AG10803 (cell line): ENCODE measurements at places on chromosomes 7 and 10.
A peak's percentile ranks its signal among the peaks of the same experiment; 100 is the strongest.

GRCh38 chr10:3834947-3835346 lies 49.9 kb upstream of the KLF6 start:
- no peak for DNase-seq

DNA sequence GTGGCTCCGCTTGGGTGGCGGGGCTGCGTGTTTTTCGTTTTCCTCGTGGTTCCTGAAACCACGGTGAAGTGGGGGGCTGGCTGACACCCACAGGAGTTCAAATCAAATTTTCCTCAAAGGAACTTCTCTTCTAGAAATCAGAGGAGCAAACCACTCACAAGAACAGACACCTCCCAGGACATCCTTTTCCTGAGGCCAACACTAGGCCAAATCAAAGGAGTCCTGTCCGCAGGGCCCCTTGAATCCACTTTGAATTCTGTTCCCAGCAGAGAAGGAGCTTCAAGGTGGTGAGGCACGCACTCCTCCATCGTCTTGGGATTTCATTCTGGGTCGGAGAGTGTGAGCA lies 29.9 kb upstream of the ZNF273 start:
- no peak for DNase-seq

GRCh38 chr7:5500777-5501350 lies 77.2 kb upstream of the TNRC18 start:
- no peak for DNase-seq

- no peak for DNase-seq
These were observed 587 bp upstream of the CELF2 start for GRCh38 chr10:11017000-11017569.

- peak; percentile 3 for DNase-seq
These were observed 39.2 kb upstream of the ZNF680 start for GRCh38 chr7:64602086-64602485.

DNA sequence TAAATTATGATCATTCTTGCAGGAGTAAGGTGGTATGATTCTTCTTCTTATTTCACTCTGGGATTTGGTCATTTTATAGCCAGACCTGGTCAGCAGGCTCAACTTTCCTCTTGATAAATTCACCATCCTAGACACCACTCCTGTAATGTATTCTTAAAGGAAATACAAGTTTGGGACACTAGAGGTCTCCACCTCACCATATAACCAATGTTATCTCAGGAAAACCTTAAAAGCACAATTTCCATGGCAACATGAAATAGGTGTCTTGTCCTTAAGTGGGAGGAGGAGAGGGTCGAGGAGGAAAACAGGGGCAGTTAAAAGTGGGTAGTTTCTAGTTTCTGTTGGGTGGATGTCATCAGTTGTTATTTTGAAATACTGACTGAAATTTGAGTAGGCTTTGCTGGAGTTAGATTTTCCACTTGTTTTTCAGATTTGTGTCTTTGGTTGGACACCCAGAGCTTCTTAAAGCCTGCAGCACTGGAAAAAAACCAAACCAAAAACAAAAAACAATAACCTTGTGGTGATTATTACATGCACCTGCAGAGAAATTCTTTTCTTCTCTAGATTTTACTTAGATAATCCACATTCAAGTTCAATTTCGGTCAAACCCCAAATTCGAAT lies 163.1 kb downstream of the PRKCQ start:
- peak; percentile 34 for DNase-seq

- peak; percentile 99 for DNase-seq
These were observed 3.7 kb upstream of the IFIT1B start for GRCh38 chr10:89373916-89374711.

- no peak for DNase-seq
These were observed 32.1 kb downstream of the FAS start for GRCh38 chr10:89022734-89023133.

- DNase-seq: no peak
These were observed 35.9 kb downstream of the HIPK2 start for GRCh38 chr7:139741789-139742344.

- DNase-seq: no peak
These were observed 4.3 kb downstream of the EBF3 start for GRCh38 chr10:129959544-129960480.

DNA sequence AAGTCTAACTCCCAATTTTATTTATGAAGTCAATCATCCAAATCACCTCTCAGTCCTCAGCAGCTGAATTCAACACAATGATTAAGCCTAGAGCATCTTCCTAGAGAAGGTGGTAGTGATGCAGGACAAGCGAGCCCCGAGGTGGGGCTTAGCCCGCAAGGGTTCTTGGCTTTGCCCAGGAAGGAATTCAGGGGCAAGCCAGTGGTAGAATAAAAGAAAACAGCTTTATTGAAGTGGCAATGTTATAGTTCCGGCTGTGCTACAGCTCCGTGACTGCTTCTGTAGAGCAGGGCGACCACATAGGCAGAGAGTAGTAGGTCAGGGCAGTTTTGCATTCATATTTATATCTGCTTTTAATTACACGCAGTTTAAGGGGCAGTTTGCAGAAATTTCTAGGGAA lies 18.1 kb downstream of the IL2RA start:
- DNase-seq: no peak

DNA sequence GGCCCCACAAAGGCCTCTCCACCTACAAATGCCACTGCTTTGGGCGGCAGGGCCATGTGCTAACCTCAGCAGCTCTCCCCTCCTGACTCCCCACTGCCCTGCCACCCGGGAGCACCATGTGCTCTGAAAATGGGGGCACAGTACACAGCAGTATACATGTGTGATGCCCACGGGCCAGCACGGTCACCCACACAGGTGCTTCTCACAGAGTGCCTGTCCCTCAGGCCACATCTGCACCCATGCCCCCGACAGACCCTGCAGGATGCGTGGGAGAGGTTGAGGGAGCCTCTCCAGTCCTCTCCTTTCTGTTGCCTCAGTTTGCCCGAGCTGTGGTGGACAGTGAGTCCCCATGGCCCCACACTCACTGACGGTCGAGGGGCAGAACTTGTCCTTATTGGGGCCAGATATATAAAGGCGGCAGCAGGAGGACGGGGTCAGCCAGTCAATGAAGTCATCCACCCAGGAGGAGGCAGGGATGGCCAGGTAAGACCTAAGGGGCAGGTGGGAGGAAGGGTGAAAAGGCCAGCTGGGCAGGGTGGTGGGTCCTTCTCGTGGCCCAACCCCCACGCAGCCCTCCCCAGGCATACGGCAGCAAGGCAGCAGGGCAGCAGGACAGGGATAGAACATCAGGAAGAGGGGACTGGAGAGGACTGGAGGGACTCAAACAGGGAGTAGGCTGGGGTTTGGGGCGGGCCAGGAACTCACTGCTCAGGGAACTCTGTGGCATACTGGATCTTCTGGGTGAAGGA lies 19.6 kb downstream of the NPC1L1 start:
- no peak for DNase-seq

- DNase-seq: peak; percentile 48
These were observed 74.5 kb upstream of the SEMA3D start for GRCh38 chr7:85261336-85261735.

GRCh38 chr10:117320050-117320665 lies 55.1 kb downstream of the PDZD8 start:
- DNase-seq: peak; percentile 24

DNA sequence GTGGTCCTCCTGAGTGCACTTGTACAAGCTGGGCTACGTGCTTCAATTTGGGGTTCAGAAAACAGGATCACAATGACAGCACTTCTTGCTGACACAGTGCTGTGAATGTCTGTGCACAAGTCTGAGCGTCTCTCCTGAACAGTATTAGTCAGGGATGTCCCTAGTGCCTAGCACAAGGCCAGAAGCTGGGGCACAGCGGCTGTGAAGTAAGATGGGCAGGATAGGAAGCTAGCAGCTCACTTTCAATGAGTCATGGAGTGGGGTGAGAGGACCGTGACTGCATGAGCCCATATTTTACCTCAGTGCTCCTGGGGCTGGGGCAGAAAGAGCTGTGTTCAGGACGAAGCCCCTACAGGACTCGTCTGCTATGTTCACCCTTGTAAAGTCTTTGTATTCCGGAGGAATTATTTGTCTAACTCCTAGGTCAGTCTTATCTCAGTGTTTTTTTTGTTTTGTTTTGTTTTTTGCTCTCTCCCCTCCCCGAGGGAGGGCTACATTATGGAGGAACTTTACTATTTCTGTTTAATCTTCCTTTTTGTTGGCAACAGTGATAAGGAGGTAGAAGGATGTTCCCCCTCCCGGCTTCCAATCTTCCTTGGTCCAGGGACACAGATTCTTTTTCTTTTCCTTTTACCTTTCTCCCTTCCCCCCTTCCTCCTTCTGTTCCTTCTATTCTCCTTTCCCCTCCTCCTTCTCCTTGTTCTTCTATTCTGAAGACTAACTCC lies 2.8 kb upstream of the LRMDA start:
- no peak for DNase-seq

DNA sequence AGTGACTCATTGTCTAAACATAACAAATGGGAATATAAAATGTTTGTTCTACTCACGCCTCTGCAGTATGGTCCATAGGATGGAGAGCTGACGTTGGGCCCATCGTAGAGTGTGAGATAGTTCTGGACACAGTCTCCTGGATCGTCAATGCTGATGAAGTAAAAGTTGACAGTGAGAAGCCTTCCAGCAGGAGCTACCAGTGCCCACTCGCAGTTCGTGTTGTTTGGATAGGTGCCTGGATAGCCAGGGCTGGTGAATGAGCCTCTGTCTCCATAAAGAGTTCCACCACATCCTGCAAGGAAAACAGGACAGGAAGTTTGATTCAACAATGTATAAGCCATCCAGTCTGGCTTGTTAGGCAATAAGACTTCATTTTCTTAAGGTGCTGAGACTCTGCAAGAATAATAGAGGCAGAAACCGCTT lies 79.6 kb downstream of the OR13A1 start:
- no peak for DNase-seq

DNA sequence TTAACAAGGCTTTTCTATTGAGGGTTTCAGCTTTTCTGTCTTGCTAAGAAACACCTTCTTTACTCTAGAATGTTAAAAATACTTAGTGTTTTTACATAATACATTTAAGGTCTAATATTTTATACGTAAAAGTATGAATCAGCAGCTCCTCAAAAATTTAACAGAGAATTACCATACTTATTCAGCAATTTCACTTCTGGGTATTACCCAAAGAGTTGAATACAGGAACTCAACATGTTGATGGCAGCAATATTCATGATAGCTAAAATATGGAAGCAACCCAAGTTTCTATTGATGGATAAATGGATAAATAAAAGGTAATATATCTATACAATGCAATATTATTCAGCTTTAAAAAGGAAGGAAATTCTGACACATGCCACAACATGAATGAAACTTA lies 9.7 kb upstream of the OR13A1 start:
- no peak for DNase-seq

DNA sequence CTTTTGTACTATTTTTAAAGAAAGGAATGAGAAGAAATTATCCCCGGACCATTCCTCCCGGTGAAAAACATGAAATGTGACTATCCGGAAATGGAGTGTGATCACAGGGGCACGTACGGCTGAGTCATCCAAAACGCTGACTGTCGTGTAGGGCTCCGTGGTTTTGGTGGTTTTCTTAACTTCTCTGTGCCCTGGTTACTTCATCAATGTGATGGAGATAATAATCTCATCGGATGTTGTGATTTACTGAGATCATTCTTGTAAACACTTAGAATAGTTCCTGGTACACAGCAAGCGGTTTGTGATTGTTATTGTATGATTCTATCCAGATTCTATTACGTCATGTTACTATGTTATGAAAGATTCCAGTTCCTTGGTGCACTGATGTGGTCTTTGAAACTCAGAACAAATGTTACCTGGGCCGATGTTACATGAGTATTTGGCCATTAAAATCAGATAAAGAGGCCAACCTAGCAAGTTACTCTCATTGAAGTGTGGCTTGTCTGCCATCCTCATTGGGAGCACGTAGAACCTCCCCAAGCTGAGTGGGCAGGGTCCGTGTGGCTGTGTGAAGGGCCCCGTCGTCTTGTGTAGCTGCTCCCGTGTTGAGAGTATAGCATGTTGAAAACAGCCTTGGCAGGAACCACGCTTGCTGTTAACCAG lies 99.5 kb downstream of the CAMK1D start:
- peak; percentile 65 for DNase-seq

GRCh38 chr10:47023237-47024045 lies 112.2 kb downstream of the PTPN20 start:
- DNase-seq: peak; percentile 47

DNA sequence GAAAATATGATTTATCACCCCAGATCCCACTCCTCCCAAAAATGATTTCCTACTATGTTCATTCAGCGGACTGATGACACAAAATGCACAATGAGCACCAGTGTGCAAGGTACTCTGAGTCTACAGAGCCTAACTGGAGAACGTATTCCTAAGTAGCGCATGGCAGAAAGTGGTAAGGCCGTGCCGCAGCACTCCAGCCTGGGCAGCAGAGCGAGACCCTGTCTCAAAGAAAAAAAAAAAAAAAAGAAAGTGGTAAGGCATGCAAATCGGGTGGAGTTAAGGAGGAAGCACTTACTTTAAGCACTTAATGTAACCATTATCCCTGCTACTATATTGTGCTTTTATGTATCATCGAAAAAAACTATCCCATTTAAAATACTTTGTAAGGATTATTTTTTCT lies 25.5 kb downstream of the CYP51A1 start:
- no peak for DNase-seq

- DNase-seq: peak; percentile 66
These were observed 29.0 kb upstream of the EIF5AL1 start for GRCh38 chr10:79483299-79483698.

DNA sequence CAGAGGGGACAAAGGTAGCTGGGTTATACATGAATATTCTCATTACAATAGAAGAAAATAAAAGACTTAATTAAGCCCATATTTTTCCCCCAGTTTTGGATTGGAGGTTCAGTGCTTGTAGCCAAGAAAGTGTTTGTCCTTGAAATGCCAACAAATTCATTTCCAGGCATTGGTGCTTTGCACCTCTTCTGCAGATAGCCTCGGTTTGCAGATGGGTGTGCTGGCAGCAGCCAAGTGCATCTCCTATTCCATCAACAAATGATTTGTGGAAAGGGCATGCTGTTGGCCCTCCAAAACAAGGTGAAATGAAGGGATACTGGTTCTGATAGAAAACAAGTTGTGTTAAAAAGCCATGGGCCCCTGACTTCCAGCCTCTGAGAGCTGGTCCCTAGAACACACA lies 187.3 kb downstream of the DPY19L1 start:
- DNase-seq: no peak

GRCh38 chr7:73811760-73812168 lies 19.0 kb upstream of the CLDN4 start:
- DNase-seq: peak; percentile 51

DNA sequence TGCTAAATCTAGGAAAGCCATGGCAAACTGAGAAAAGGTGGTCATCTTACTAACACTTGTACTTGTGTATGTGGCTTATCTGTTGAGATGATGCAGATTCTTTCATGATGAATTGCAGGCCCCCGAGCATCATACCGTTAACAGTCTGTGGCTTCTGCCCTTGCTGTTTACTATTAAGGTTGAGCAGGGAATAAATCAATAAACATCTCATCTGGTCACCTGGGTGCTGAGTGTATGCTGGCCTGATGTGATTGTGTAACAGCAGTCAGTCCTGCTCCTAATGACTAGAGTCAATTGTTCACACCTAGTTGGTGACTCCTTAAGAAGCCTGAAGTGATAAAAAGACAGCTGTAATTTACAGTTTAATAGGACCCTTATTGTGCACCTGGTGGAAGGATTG lies 8.3 kb upstream of the GNAT3 start:
- DNase-seq: no peak

GRCh38 chr10:132537684-132538001 lies at the start of gene INPP5A:
INPP5A (plus strand) TSS chr10:132537787; CDS start chr10:132538097, 310 bp downstream.
- DNase-seq: no peak
